SW 1271 (cell line): ENCODE measurements at places on chromosomes 3 and 15.
A peak's percentile ranks its signal among the peaks of the same experiment; 100 is the strongest.

GRCh38 chr15:96629511-96629910 lies 299.0 kb downstream of the NR2F2 start:
- no peak for DNase-seq

GRCh38 chr15:88913017-88913849 lies at the start of gene MFGE8:
Gene MFGE8, minus strand, starts transcription at chr15:88913379. Its CDS starts 60 bp downstream, at chr15:88913319.
- DNase-seq, result peak; percentile 50

GRCh38 chr3:170714562-170715535 lies 129.0 kb upstream of the SLC7A14 start:
- DNase-seq, result no peak

DNA sequence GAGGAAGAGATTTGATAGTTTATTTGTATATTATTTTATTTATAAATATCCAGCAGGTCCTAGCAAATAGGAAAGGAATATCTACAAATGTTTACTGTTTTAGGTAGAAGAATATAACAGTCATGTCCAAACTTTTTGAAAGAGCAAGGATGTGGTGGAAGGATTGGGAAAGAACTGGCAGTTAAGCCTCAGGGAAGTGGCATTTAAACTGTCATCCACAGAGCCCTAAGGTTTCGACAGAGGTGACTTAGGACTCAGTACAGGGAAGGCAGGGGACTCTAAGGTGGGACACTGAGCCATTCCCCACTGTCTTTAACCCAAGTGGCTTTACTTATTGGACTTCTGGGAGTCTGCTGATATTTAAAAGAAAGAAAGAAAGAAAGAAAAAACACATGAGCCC lies 11.8 kb upstream of the TMEM87A start:
- no peak for DNase-seq

GRCh38 chr3:16647668-16648067 lies 42.4 kb upstream of the DAZL start:
- no peak for DNase-seq

DNA sequence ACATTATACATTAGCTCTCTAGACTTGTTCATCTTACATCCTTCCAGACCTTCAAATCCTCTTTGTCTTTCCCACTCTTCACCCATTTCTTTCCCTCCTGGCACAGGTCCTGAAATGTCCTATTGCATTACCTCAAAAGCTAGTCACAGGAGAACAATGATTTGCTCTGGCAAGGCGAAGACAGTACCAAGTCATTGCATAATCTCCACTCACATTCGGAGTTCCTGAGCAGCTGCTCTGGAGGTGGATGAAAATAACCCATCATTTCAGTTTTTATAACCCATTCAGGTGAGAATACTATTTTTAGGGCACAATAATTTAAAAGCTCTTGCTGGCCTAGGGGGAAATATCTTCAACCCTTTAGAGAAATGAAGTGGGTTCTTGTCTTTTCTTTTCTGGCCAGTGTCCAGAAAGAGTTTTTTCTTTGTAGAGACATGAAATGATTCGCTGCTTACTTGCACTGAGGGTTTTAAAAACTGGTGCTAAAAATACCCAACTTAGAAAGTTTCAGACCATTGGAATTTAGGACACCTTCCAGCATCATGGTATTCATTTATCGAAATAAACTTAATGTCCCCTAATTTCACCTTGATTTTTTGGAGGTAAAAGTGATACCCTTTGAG lies 23.4 kb upstream of the DYNC1LI1 start:
- no peak for DNase-seq

- DNase-seq, result no peak
Measured at GRCh38 chr3:36250191-36250590, 130.1 kb upstream of the STAC start.

DNA sequence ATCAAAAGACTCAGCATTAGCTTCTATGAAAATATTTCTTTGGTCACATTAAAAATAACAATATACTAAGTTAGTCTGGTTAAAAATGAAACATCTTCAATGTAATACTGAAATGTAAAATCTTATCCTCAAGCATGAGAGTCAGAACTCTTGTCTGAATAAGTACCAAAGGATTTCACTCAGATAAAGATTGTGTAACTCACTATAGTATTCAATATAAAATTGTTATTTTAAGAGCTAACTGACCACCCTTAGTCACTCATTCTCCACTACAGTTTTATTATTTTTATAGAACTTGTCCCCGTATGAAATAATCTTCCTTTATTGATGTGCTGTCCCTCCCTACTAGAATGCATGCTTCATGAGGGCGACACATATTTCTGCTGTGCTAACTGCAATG lies 426.3 kb downstream of the MECOM start:
- no peak for DNase-seq

DNA sequence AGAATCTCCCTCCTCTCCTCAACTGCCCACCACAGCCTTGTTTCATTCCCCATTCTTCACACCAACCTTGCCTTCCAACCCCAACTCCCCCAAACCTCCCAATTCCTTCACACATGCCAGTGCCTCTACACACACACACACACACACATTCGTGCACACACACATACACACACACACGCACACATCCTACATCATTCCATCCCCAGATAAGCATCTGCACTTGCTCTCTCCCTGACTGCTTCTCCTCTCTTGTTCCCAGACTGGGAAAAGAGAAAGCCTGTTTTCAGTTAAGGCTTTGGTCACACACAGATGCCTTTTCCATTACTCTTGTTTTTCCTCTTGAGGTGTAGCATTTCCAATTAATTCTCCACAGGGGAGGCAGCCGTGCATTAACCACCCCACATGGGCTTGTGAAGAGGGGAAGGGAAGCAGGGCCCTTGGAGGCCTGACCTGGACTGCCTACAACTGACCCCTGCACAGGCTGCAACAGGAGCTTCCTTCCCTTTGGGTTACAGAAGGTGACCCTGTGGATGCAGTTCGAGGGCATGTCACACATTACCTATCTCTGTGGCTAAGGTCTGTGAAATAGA lies 32.0 kb upstream of the BOC start:
- DNase-seq, result no peak

- no peak for DNase-seq
Measured at GRCh38 chr3:174325834-174326700, 533.1 kb upstream of the NAALADL2 start.

- no peak for DNase-seq
Measured at GRCh38 chr15:86014016-86014415, 65.7 kb upstream of the AGBL1 start.

DNA sequence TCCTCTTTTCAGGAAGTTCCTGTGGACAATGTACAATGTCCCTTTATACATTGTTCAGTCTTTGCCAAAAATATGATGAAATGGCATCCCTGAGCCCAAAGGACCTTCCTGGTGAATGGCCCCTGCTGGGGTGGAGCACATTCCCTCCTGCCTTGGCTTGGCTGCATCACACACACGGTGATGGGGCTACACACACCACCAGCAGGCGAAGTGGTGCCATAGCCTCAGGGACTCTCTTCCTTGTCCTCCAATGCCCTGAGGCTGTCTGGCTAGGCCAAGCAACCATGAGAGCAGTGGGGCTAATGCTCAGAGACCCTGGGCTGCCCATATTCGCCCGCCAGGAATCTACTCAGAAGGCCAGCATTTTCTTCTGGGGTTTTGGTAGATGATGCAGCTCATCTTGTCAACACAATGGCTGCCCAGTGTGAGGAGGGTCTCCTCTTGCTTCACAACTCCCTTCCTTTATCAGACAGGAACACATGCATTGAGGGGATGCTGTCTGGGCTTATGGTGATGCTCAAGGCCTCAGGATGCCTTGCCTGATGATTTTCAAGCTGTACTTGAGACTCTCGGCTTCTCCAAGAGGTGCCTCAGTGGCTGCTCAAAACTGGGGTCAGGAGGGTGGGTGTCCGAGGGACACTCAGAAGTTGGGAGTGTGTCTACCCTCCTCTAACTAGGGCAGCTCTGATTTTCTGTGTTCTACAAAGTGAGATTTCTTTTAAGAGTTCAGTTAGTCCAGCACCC lies 40.9 kb upstream of the EPHB1 start:
- no peak for DNase-seq

DNA sequence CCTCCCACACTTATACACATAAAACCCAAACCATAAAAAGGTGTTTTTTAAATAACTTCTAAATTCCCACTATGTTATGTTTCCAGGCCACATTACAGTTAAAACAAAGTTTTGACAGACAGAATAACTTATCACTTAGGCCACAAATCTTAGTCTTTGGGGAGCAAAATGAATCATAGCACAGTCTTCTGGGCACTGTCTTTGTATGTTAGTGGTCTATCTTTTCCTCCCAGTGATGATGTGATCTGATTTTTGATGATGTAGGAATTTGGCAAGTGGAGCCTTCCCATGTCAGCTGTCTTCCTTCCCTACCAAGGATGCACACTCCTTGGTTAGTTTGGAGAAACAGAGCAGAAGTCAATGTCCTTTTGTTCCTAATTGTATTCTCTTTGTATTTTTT lies 67.3 kb downstream of the THSD4 start:
- DNase-seq, result no peak

GRCh38 chr15:38048001-38048455 lies 113.6 kb downstream of the TMCO5A start:
- DNase-seq, result no peak

- no peak for DNase-seq
Measured at GRCh38 chr15:71666763-71667620, 143.4 kb upstream of the NR2E3 start.

GRCh38 chr15:68083463-68083862 lies 29.3 kb downstream of the PIAS1 start:
- no peak for DNase-seq

DNA sequence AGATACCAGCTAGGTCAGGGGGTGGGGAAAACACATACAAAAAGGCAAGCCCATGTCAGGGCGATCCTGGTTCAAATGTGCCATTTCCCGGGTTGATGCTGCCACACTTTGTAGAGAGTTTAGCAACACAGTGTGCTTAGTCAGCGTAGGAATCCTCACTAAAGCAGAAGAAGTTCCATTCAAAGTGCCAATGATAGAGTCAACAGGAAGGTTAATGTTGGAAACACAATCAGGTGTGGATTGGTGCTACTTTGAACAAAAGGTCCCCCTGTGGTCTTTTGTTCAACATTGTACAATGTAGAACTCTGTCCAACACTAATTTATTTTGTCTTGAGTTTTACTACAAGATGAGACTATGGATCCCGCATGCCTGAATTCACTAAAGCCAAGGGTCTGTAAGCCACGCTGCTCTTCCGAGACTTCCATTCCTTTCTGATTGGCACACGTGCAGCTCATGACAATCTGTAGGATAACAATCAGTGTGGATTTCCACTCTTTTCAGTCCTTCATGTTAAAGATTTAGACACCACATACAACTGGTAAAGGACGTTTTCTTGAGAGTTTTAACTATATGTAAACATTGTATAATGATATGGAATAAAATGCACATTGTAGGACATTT lies 28.9 kb downstream of the TPM1 start:
- no peak for DNase-seq

- no peak for DNase-seq
Measured at GRCh38 chr15:57819646-57820045, 113.1 kb downstream of the POLR2M start.

DNA sequence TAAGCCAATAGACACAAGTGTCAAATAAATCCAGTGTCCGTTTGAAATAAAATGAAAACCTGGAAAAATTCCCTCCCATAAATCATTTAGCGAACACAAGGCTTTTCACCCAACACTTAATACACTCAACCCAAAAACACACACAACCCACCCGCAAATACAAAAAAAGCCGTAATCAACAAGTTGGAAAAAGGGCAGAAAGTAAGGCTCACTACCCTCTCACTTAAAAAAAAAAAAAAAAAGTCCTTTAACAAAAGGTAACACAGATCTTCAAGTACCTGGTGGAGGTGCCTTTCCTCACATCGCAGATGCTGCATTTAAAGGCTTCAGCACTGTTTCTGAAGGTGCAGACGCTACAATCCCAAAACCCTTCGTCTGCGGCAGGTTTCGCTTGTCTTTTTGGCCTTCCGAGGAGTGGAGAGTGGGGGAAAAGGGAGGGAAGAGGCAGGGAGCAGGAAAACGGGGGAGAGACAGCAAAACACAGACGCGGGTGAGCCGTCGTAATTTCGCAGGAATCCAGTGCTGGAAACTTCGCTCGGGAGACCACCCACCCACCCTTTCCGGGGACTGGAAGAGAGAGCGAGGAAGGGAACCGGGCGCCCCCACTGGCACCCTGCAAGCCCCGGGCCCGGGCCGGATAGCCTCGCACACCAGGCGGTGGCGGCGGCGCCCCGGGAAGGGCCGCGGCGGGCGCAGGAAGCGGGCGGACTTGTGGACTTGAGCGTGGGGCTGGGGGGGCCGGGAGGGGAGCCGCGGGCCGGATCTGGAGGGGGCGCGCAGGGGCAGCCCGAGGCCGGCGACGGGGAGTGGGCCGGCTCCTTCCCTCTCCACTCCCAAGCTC lies 401.8 kb downstream of the SHQ1 start:
- peak; percentile 24 for DNase-seq

DNA sequence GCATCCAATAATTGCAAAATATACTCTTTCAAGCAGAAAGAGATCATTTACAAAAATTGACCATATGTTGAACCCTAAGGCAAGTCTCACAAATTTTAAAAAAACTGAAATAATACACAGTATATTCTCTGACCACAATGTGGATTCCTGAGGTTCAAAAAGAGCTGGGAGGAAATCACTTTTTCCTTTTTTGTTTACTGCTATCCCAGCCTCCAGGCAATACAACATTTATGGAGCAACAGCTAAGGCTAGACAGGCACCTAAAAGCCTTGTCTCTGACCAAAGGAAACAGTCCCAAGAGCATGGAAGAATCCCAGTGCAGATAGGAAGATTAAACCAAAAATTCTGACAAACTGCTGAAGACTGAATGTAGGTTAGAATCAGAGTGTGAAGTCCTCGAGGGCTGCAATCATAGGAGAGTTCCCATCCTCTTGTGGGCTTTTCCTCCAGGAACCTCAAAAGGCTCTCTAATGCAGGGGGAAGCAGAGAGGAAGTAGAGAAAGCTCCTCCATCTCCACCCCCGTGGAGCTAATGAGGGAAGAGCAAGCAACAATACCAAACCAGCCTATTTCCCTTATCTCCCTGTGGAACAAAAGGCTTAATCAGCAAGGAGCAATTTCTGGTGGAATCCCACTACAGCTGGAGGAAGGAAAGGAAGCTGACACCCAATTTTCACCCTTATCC lies 57.0 kb downstream of the TMCC1 start:
- DNase-seq, result no peak

DNA sequence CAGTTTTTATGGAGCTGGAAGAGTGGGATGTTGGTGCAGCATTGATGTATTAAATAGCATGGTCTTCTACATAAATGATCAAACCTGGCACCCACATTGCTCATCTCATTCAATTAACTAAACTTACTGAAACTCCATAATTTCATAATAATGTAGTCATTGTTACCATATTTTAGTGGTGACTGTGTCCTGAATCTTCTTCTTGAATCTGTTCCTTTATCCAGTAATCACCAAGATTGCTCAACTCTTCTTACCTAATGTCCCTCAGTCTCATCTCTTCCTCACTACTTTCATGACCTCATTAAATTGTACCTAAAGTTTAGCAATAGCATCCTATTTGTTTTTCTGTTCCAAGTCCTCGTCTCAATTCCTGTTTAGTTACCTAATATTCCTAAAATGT lies 69.8 kb downstream of the FGF7 start:
- no peak for DNase-seq

DNA sequence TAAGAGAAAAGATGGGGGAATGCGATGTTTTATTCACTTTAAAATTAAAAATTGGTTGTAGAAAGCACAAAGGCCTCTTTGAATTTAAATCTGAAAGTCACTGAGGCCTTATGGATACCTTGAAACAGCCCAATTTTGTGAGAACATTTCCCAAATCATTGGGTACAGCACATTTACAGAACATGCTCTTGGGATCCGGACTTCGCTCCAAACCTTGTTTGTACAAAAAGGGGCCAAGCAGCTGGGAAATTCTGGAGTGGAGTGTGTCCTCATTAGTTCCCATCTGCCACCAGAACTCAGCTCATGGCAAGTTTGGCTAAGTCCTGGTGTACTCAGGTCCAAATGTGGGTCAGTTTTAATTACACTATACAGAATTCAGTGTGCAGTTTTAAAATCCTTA lies 254.2 kb downstream of the ZBTB20 start:
- DNase-seq, result no peak

GRCh38 chr15:76440441-76440840 lies 103.9 kb downstream of the ISL2 start:
- DNase-seq, result no peak
